ENCODE measurements at places on chromosomes 6 and 20.
A peak's percentile ranks its signal among the peaks of the same experiment; 100 is the strongest.

- no peak for DNase-seq
These were observed 22.0 kb upstream of the CCDC167 start for GRCh38 chr6:37521674-37522073.

DNA sequence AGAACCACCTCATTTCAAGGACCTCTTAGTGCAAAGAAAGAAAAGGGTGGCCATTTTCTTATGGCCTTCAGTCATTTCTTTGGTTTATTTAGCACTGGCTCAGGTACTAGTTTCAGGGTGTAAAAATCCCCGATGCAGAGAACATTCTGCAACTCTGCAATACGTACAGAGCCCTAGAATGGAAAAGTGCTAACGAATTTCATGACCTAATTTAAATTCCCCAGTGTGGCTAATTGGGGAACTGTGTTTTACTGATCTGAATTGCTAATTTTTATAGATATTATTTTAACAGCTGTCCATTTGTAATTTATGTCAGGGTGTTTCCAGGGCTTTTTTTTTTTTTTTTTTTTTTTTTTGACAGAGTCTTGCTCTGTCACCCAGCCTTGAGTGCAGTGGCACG lies 160.7 kb downstream of the UST start:
- no peak for DNase-seq

DNA sequence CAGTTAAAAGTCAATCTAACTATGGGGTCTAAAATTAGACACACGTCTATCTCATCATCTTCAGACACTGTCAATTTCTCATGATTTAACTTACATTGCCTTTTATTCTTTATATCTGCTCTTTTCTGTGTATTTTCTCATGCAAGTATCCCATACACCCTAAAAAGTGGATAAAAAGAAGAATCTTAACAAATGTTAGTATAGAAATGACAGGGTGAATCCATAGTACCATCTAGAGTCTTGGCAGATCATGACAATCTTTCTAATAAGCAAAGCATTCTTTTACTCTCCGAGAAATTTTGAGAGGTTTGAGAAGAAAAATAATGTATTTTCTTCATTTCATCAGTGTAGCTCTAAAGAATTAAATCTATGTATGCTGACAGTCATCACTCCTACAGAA lies 382.7 kb downstream of the C6orf118 start:
- no peak for DNase-seq

GRCh38 chr20:46204594-46205186 lies 86.6 kb downstream of the CD40 start:
- DNase-seq: no peak

- no peak for DNase-seq
These were observed 106.6 kb downstream of the TRIM27 start for GRCh38 chr6:28816909-28817807.

GRCh38 chr20:23335521-23335920 lies 15.1 kb upstream of the NXT1 start:
- no peak for DNase-seq

DNA sequence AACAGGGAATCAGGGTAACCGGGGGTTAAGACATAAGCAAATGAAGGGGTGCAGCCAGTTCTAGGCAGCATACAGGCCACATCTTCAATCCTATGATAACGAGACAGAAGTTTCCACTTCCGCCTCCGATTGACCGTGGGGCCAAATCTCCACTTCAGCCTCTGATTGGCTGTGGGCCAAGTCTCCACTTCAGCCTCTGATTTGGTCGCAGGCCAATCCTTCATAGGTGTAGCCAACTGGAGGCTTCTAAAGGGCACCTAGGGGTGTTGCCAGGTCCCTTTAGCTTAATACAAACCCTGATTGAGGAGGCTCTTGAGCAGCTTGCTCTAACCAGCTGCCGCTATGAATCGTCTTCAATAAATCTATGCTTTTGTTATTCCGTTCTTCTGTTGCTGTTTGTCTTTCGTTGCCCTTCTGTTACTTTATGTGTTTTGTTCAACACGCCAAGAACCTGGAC lies 2.1 kb upstream of the ERGIC3 start:
- DNase-seq: no peak

DNA sequence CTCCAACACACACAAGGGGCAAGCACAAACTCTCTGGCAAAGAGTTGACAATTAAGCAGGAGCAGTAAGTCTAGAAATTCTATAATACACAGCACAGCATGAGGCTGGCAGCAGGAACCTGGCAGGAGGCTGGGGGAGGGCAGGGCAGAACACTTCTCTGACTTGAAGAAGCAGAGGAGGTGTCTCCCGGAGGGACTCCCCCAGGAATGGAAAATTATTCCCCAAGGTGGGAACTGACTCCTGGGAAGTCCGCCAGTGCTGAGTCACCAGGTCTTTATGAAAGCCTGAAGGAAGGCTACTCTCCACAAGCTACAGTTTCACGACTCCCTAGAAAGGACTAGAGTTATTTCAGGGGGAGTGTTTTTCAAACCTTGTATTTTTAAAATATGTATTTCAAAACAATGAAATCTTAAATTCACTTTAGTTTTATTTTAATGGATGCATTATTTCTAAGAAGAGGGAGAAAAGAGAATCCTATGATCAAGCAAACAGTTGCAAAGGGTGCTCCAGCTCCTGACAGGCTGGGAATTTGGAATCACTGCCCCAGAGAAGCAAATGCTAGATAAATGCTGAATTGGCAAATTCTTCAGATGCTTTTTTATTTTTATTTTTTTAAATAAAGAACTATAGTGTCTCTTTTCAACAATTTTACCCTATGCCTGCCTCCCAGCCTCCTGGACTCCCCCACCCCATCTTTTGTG lies 192.8 kb downstream of the LY86 start:
- no peak for DNase-seq

DNA sequence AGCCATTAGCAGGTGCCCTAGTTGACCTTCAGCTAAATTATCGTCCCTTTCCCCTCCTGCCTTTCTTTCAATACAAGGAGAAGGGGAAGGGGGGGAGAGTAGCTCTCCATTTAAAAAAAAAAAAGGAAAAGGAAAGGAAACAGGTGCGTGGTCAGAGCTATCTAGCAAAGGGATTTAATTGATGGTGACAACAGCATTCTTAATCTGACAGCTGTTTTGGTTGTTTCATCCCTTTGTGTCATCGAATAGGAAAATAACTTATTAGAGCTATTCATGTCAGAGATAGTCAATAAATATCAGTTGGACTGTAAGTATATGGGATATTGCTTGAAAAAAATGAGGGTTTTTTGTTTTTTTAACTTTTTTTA lies 195.2 kb upstream of the SASH1 start:
- DNase-seq: no peak

GRCh38 chr6:132708771-132709170 lies 5.1 kb downstream of the VNN1 start:
- DNase-seq: no peak

- DNase-seq: no peak
These were observed 18.7 kb downstream of the UQCC2 start for GRCh38 chr6:33692760-33693158.

DNA sequence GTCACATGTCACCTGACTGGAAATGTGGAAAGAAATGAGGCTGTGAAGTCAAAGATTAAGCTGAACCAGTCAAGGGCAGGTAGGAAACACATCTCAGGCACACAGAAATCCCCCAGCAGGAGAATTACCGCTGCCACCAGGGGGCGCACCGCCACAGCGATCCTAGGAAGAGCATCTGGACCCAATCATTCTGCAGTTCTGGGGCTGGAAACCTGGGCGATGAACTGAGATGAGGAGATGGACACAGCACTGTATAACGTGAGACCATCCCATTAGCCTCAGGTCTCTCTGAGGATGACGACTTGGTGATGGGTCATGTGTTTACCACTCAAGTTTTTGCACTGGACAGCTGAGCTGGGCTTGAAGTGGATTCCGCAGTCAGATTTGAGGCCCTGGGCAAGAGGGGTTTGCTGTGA lies 6.5 kb upstream of the SLC24A3 start:
- peak; percentile 18 for DNase-seq

GRCh38 chr6:6865611-6866010 lies 242.2 kb upstream of the RREB1 start:
- DNase-seq: no peak

DNA sequence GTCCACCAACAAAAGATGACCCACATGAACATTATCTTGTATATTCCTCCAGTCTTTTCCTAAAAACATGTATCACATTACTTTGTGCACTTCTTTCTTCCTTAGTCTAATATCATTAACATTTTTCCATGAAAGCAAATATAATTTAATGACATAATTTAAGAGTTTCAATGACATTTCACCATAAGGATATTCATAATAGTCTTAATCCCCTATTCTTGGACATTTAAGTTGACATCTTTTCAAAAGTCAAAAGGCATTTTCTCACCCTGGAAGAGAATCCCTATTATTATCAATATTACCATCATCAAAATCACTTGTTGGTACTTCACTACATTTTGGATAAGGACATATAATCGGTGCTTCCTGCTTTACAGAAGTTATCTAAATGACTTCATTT lies 31.3 kb downstream of the EPHA7 start:
- DNase-seq: no peak

GRCh38 chr6:128192972-128193371 lies 292.1 kb upstream of the THEMIS start:
- DNase-seq: no peak

GRCh38 chr6:108941859-108942258 lies 93.6 kb downstream of the ARMC2 start:
- DNase-seq: no peak

GRCh38 chr6:121748850-121749249 lies 313.4 kb downstream of the GJA1 start:
- no peak for DNase-seq

DNA sequence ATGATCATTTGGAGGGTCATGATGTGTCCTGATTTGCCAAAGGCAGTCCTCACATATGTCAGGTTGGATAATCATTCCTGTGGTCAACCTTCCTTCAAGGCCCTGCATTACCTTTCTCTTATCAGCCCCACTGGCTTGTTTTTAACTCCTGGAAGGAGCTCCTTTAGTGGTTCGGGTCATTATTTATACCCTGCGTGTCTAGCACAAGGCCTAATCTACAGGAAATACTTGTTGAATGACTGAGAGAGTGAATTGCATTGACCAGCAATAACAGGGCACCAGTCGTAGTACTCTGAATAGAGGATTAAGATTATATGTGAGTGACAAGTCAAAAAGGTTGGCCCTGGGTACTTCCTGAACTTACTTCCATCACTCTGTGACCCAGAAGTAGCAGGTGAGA lies 4.5 kb downstream of the HIVEP2 start:
- no peak for DNase-seq

- no peak for DNase-seq
These were observed 15.8 kb downstream of the ADNP start for GRCh38 chr20:50915424-50915823.

DNA sequence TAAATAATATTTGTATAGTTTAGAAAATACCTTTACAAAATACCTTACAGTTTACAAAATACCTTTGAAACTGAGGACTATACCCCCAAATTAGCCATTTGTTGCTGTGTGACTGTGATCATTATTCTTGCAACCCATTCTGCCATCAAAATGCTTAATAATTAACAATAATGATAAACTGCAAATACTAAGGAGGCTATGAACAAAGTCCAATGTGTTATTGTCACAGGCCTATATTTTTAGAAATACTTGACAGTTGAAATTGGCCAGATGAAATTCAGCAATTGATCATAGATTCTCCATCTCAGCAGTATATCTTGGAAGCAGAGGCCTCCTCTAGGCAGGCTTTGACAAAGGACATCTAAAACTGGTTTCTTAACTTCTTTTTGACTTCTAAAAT lies 178.6 kb downstream of the HS3ST5 start:
- DNase-seq: no peak

GRCh38 chr6:109304284-109305015 lies 77.8 kb downstream of the CD164 start:
- no peak for DNase-seq

GRCh38 chr6:145669627-145670034 lies 65.7 kb downstream of the EPM2A start:
- peak; percentile 23 for DNase-seq

DNA sequence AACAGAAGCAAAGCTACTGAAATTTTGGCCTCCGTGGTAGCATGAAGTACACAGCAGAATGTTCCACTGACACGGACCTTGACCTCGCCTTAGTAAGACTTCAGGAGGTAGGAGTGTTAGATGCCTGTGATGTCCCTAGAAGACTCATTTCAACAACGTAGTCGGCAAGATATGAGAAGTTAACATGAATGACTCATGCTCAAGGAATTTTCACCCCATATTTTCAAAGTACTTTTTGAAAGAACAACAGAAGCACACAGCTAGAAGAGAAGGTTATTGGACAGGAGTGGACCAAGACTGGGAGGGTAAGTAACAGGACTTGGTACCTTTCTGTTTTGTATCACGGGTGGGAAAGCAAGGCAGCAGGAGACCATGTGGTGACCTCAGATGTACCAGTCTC lies 78.0 kb downstream of the DZANK1 start:
- no peak for DNase-seq

GRCh38 chr6:40523505-40524172 lies 63.5 kb downstream of the LRFN2 start:
- no peak for DNase-seq

DNA sequence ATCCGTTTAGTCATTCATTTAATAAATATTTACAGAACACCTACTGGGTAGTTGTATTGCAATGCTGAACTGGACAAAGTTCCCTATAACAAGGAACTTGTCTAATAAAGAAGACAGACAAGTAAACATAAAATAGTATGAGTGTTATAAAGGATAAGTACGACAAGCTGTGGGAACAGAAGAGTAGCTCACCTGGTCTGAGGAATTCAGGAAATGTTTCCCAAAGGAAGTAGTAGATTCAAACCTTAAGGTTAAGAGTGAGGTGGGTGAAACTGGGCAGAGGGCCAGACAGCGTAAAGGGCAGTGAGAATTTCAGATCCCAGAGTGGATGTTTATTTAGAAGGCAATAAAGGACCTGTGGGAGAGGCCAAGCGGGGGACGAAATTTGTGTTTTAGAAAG lies 72.3 kb upstream of the CD2AP start:
- DNase-seq: no peak

GRCh38 chr6:141354191-141354955 lies 778.4 kb upstream of the GJE1 start:
- DNase-seq: no peak

- DNase-seq: no peak
These were observed 165.0 kb downstream of the MOXD1 start for GRCh38 chr6:132236281-132236680.

DNA sequence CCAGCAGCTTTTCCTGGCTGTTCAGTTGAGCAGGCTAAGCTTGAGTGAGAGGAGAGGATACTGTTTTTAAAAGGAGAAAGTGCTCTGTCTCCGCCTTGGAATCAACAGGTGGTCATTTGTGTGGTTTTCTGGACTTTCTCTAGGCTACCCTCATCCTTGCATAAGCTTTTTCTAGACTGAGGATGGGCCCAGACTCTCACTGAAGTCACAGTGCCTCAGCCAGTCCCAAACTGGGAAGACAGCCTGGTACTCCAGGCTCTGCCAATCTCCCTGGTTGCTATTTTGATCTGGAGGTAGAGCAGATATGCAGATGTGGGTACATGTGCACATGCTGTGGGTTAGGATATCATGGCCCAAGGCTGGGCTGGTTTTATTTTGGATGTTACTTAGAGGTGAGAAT lies 7.0 kb downstream of the SCUBE3 start:
- no peak for DNase-seq
